ENCODE measurements at places on chromosomes 5 and 9. TPM values are rescaled to one million over a fixed set of nuclear protein-coding genes. Genes with fewer than 3 reads are reported as not detected.

- no peaks in the 10 kb centered on the region for H3K27me3 ChIP-seq
- H3K27ac ChIP-seq: no peak overlapping the region
- no peaks in the 10 kb centered on the region for H3K36me3 ChIP-seq
- no peak for DNase-seq
Measured at GRCh38 chr5:154241021-154241420, 50.5 kb downstream of the GALNT10 start.

The CDX1 gene
- 0.43 TPM for total RNA-seq

- H3K4me3 ChIP-seq: no peak overlapping the region
- no peak for DNase-seq
- peaks cover 2% of the 10 kb centered on the region for H3K4me1 ChIP-seq
- no peak overlapping the region for H3K27ac ChIP-seq
Measured at GRCh38 chr9:98801561-98801960, 5.2 kb upstream of the ANKS6 start.

The ADGRV1 gene
- 39.9 TPM for total RNA-seq

DNA sequence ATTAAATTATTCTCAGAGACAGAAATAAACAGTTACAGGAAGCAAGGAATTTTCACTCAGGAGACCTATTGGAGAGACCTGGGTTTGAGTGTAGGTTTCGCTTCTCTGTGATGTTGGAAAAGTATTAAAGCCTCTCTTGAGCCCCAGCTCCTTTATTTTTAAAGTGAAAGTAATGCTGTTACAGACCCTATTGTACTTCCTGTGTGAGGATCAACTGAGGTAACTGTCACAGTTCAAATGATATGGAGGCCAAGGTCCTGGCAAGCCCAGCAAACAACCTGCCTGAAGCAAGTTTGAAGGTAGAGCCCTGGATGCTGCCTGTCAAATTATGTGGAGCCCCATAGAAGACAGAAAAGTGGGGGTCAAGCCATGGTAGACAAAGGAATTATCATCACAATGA, 7.9 kb upstream of the HACD4 start:
- H3K4me1 ChIP-seq: no peaks in the 10 kb centered on the region
- no peak for DNase-seq
- no peaks in the 10 kb centered on the region for H3K36me3 ChIP-seq
- no peak overlapping the region for H3K4me3 ChIP-seq
- no peaks in the 10 kb centered on the region for H3K27me3 ChIP-seq
- no peak overlapping the region for H3K27ac ChIP-seq

The WDR38 gene
- total RNA-seq: 11.4 TPM

Data from lung (tissue), 17 donors.